ENCODE measurements at places on chromosomes 13 and 19.
A peak's percentile ranks its signal among the peaks of the same experiment; 100 is the strongest.

DNA sequence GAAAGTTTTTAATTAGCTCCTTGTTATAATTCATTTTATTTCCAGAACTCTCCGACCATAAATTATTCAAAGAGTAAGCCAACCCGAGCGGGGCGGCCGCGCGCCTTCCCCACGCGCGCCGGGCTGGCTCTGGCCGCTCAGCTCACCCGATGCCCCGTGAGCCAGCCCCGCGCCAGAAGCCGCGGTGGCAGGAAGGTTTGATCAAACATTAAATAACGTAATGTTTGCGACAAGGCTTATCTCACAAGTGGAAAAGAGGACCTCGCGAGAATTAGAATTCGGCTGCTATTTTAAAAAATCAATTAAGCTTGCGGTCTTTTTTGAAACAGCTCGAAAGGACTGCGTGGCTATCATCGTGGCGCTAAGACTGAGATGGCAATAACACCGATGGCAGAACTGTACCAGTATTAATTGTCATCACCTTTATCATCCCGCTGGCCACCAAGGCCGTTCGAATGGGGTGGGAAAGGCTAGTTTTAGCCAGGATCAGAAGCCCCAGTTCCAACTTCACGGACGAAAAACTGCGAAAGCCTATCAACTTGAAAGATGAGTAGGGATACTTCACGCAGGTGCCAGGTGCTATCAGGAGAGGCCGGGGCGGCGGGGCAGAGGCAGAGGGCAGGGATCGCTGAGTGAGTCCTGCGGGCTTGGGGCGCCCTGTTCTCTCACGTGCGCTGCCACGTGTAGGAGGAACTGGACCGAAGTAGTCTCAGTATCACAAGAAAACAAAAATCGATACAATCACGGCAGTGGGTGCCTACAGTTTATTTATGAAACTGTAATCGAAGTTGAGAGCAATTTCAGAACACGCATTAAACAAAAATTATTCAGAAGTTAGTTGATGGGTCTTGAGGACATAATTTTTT is 6.4 kb downstream of the POU4F1 start:
- DNase-seq, result no peak

GRCh38 chr13:64066711-64067110 is 2651.1 kb upstream of the PCDH20 start:
- no peak for DNase-seq

GRCh38 chr19:55258476-55258827 is 365 bp downstream of the PPP6R1 start:
- no peak for DNase-seq

- peak; percentile 52 for DNase-seq
Measured at GRCh38 chr19:48608798-48609263, 2.3 kb downstream of the SPACA4 start.

DNA sequence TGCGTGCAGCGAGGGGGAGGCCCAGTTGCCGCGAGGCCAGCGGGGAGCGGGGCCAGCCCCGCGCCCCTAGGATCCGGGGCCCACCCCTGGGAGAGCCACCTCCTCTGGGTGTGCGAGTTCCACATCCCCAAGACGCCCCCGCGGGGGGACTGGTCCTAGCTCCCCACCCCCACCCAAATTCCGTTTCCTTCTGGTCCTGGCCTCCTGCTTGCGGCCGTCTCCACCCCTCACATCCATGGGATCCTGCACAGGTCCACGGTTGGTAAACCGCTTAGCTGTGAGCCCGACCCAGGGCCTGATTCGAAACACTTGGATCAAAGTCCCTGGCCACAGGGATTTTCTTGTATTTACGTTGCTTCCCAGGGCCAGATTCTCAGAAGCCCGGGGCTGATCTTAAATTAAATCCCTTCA is 324 bp upstream of the FBXO17 start:
- DNase-seq, result peak; percentile 51

GRCh38 chr19:44303320-44303719 is 1.5 kb downstream of the ZNF235 start:
- DNase-seq, result no peak

DNA sequence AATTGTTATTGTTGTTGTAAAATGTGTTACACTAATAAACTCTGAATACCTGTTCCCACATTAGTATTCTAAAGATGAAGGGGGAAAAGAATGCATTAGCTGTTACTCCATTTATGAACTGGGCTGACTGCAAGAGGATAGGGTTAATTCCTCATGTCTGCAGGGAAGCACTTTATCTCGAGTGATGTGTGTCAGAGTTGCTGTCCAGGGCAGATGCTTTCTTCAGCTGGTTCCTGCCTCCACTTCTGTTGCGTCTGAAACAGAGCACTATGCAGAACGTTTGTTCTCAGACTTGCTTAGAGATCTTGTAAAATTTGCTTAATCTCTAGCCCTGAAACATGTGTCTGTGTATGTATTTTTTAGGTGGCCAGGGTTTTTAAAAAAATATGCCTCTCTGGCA is 318.8 kb downstream of the SPRY2 start:
- peak; percentile 35 for DNase-seq

GRCh38 chr19:29171525-29171924 is 41.4 kb downstream of the UQCRFS1 start:
- DNase-seq, result no peak

DNA sequence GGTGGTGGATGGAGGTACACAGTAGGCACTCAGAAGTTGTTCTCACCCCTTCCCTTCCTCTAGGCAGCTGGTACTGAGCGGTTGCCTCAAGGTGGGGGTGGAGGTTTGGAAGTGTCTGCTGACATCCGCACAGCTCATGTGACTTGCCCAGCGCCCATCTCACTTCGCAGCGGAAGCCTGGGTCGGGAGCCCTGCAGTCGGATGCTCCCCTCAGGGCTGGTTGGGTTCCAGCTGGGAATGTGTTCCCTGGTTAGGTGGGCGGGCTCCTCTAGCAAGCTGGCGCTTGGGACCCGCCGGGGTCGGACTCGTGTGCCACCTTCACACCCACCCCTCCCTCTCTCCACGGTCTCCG is 10.2 kb downstream of the PPP1R37 start:
- DNase-seq, result peak; percentile 63

DNA sequence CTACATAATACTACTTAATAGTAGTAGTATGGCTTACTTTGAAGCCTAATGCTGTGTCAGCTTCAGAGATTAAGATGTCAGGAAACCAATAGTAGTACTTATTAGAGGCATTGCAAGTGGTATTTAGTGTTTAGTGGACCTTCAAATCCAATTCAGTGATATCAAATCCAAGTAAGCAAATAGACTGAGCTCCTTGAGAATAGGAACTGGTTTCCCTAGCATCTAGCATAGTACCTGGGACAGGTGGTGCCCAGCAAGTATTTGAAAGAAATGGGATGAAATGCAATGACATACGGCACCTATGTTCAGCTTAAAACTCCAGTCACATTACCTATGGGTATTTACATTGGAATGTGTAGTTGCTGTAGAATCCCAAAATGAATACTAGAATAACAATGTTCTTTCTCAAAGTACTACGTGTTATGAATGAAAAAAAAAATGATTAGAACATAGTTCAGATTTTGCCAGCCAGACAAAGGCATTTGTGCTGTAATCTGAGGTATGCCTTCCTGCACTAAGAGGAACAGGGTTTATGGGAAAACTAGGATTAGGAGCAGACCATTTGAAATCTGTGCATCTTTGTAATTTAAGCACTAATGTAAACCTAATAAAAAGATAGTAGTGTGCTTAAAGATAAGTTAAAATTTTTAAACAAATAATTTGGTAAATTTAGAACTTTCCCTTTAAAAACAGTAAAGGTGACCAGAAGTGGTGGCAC is 17.1 kb downstream of the LSM14A start:
- DNase-seq, result no peak

GRCh38 chr13:110561344-110562035 is at the start of gene RAB20:
RAB20 (minus strand) TSS chr13:110561722; CDS start chr13:110561519, 203 bp downstream.
- DNase-seq, result peak; percentile 90

DNA sequence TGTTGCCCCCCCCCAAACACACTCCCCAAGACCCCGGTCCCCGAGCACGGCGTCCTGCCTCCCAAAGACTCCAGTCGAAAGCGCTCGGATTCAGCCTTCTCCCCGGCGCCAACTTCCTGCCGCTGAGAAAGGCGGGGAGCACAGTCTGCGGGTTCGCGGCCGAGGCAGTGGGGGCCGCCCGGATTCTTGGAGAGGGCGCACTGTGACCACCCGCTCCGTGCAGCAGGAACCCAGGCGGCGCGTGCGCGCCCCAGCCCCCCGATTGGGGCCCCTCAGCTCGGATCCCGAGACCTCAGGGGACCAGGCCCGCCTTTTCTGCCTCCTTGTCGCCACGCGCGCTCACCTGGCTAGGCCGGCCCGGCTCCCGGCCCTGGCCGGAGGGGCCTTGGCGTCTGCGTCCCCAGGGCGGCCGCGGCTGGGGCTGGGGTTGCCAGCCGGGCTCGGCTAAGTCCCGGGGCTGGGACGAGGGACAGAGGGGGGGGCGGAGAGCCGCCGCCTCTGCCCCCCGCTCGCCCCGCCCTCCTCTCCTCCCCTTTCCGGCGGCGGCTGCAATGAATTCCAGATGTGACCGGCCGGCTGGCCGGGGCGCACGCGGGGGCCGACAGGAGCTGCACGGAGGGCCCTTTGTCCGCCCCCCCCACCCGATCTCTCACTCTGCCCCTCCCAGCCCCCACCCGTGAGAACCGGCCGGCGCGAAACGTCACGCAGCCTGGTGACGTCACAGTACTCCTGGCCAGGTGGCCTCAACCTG is at the start of gene S1PR2:
Gene S1PR2, minus strand, starts transcription at position 471 of the 751 bp plus-strand sequence. CDS start 6,426 bp downstream, outside the sequence.
- DNase-seq, result peak; percentile 59

DNA sequence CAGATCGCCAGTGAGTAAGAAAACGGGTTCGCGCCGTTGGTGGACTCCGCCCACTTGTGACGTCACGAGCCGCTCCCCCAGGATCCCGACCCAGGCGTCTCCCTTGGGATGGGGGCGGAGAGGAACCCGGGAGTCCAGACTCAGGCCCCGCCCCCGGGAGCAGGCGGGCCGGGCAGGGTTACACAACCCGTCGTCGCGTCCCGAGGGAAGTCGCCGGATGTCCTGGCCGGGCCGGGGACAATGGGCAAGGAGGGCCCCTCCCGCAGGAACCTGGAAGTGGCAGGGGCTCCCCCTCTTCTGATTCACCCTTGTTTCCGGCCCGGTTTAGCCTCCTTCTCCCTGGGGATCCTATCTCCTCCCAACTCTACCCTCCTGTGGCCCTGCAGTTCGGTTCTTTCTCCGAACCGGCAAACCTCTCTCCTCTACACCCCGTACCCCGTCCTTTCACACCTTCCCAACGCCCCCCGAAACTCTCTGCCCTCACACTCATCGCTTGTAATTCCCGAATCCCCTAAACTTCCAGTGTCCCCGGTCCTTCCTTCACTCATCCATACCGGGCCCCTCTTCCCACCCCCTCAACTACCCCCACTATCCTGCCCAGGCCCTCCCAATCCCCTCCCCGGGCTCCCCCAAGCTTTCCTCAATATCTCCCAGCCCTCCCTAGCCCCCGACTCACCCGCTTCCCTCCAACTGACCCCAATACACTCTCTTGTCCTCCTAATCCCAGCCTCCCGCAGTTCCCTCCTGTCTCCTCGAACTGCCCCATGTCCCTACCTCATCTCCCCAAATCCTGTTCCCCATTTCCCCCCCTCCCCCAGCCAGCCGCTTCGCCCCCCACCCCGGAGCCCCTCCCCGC is 20.0 kb upstream of the ERCC1 start:
- DNase-seq, result peak; percentile 82

- peak; percentile 42 for DNase-seq
Measured at GRCh38 chr19:4304538-4305256, at the start of gene FSD1. FSD1 (plus strand) TSS chr19:4304598; CDS start chr19:4304747, 149 bp downstream.

- DNase-seq, result peak; percentile 57
Measured at GRCh38 chr13:74839656-74840055, 642.3 kb downstream of the TBC1D4 start.

DNA sequence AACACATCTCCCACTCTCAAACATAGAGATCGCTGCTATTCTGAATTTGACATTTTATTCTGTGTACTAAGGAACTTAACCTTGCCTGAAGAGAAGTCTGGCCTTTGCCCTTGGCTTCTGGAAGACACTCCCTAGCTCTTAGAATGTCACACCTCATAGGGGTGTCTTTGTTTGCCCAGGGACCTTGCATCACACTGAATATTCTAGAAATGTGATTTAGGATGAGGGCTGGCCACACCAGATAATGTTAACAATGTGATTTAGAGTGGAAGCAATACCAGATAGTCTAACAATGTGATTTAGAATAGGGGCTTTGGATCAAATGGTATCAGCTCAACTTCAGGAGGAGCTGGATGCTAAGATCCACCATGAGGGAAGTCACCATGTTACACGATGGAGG is 6.6 kb downstream of the SIGLECL1 start:
- DNase-seq, result no peak

DNA sequence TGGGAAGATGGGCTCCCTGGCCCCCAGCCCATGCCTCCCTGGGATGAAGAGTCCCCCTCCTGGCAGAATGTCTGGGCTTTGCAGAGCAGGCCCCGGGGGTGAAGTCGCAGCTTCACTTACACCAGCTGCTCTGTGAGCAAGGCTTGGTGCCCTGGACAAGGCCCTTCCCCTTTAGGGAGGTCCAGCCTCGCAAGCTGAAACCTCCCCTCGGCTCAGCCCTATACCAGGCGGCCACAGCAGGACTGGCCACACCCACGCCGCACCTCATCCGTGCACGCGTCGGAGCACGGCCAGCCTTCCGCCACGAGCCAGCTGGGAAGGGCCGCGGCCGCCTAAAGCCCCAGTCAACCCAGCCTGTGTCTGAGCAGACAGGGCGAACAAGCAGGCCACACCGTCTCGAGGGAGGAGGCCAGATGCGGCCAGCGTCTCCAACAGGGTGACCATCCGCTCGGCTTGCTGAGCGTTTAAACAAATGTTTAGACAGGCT is 83.2 kb upstream of the MCF2L start:
- peak; percentile 84 for DNase-seq

DNA sequence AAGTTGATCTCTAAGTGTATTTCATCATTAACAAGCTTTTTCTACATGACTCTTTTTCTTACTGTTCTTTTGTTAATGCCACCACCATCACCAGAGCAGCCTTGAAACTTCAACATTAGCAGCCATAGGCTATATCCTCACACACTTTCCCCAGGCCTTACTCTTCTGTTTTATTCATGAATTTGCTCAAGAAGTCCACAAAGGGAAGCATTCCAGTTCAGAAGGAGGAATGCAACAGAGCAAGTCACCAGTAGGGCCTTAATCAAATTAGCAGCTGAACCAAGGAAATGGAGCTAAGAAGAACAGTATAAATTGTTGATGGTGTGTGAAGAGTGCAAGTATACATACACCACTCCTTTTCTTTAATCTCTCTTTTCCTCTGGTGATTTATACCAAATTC is 223.1 kb downstream of the NBEA start:
- DNase-seq, result no peak

DNA sequence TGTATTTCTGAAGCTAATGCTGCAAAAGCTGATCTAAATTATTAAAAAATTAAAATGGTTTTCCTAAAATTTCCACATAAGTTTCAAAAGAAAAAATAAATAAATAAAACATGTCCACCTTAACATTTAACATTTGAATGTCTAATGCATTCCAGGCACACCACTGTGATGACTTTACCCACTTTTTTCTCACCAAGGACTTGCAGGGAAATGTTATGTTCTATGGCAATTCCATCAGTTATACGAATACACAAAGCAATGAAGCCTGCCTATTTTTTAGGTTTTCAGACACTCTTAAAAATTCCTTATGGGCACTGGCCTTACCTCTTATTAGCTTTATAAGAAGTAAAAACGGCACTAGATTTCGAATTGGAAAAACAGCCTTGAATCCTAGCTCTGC is 10.2 kb downstream of the TSC22D1 start:
- DNase-seq, result peak; percentile 33

Data from choroid plexus epithelial cell (primary cell).